ENCODE measurements at places on chromosomes 7 and 10.

DNA sequence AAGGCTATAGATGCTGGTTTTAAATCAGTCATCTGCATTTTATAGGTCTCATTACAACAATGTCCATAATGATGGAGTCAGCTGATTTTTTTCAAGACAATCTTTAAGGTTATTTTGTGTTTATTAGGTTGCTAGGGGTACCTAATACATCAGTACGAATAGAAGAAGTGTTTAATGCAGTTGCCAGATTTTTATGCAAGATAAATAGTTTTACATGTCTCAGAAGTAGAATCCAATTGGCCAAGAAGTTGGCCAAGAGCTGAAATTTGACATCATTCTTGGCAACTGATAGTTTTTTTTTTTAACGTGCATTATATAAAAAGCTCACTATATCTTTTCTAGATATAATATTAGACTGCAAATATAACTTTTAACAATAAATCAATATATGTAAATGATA lies 208.5 kb downstream of the TRIL start:
- no peak for DNase-seq

GRCh38 chr7:26937939-26938623 lies 73.7 kb upstream of the SKAP2 start:
- no peak for DNase-seq

DNA sequence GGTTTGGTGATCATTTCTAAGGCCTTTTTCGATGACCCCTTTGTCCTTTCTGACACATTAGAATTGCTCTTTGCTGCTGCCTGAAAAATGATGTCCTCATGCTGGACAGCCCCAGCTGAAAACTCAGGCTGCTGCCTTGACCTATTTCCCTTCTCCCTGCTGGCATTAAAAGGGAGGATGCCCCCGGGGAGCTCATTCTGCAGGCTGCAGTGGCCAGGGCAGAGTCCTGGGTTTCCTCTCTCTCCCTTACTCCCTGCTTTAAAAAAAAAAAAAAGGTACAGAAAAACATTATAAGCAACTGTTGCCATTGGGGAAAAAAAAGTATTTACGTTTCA lies 35.4 kb downstream of the LRRC4 start:
- DNase-seq, result no peak

DNA sequence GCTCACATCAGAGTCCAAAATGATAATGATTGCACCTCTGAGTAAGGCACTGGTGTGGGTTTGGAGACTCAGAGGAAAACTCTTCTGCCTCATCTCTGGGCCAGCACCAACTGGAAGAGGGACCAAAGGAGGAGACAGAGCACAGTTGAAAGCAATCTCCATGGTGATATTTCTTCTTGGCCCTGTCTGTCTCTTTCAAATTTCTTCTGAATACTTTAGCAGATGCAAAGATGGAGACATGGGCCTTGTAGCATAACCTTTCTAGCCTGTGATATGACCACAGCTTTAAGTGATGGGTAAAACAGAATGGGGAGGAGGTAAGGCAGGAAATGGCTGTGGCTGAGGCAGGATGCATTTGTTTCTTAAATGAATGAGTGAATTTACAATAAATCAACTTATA lies 12.2 kb upstream of the GIMAP7 start:
- DNase-seq, result no peak

GRCh38 chr7:3232228-3232627 lies 68.8 kb upstream of the SDK1 start:
- DNase-seq, result no peak

DNA sequence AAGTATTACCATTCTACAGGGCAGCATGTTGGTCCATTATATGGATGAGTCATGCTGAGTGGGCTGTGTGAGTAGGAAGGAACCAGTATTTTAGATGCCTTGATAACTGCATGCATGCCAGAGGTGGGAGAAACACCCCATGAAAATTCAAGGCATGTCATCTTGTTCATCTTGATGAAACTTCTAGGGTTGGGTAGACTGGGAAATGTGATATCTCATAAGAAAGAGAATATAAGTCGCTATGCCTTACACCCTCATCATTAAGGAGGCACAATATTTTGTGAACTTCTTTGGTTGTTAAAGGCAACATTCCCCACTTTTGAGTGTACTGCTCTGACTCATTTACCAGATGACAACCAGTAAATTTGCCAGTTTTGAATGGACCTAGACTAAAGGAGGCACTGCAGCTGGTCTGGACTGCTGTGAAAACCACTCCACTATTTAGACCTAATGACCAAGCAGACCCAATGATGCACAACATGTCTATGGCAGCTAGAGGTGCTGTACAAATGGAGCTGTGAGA lies 48.0 kb downstream of the ZNF365 start:
- no peak for DNase-seq

DNA sequence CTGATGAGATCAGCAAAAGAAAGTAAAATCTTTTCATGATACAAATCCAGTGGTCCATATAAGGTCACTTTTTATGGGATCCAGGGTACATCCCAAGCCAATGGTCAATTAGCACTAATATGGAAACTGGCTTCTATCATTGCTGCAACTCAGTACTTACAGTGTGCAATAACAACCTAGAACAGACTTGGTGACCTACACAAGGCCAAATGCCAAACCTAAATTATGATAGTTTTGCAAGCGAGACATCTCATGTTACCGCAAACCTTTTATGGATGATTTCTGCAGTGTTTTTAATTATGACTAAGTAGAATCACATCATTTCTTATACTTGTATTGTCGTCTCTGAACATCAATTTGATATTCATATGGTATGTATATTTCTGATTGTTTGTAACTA lies 583.5 kb upstream of the SEMA3D start:
- no peak for DNase-seq

GRCh38 chr10:19958787-19959186 lies 142.6 kb downstream of the PLXDC2 start:
- no peak for DNase-seq

DNA sequence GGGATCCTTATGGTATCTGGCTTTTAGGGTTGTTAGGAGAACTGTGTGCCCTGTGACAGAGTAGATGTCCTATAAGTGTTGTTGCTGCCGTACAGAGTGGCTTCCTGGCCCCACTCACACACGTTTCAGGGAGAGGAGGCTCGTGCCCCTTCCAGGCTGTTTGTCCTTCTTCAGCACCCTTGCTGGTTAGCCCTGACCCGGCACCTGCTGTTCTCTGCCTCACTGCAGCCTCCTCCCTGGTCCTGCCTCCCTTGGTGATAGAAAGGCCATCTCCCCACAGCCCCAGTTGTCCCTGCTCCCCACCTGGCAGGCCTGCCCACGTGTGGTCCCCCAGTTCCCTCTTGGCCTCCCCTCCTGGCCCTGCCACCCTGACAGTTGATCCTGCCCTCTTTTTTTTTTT lies 2.3 kb downstream of the CLIP2 start:
- no peak for DNase-seq
